ENCODE measurements at places on chromosomes 2 and 18.

DNA sequence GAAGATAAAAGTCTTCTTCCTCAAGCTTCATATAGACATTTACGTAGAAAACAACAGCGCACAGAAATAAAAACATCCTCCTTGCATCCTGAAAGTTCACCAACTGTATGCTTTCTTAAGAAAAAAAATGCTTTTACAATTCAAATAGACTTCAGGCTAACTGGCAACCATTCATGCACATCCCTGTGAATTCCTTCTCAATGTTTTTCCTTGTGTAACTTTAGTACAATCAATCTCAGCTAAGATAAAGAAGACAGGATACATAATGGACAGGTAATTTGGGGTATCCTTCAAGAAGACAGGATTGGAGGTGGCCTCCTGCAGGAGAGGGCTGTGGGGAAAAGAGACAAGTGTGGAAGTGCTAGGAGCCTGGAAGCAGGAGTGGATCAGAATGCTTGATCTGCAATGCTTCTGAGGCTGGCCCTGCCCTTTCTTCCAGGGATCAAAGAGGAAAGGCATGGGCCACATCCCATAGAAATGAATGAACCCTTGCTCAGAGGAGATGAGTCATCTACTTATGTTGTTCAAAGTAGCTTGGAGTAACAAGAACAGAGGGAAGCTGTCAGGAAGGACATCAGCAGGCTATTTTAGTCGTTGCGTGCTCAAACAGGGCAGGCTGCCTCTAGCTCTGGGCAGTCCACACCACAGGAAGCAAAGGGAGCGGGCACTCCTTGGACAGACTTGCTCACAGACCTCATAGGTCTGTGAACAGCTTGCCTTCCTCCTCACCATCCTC lies 126.6 kb downstream of the TMEM131 start:
- DNase-seq: no peak

DNA sequence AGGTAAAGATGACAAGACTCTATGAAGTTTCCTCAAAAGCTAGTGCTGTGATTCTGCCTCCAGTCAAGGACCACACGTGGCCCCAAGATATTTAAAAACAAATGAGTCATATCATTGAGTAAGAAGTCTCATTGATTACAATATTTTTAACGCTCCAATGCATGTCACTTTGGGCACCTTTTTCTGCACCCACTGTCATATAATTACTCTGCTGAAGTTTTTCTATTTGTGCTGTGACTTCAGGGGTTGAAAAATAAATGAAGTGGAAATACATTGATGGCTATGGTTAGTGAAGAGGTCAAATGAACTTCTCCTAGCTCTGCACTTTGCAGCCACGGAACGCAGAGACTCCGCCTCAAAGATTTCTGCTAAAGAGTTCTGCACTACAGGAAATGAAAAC lies 344.3 kb upstream of the KYNU start:
- DNase-seq: no peak

- DNase-seq: no peak
Observed at GRCh38 chr18:69616114-69616513, 215.4 kb downstream of the DOK6 start.

- DNase-seq: no peak
Observed at GRCh38 chr18:79429785-79430281, 34.1 kb downstream of the NFATC1 start.

DNA sequence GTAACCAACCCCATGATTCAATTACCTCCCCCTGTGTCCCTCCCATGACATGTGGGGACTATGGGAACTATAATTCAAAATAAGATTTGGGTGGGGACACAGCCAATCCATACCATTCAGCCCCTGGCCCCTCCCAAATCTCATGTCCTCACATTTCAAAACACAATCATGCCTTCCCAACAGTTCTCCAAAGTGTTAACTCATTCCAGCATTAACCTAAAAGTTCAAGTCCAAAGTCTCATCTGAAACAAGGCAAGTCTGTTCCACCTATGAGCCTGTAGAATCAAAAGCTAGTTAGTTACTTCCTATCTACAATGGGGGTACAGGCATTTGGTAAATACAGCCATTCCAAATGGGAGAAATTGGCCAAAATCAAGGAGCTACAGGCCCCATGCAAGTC lies 32.0 kb upstream of the CCDC141 start:
- no peak for DNase-seq

- DNase-seq: no peak
Observed at GRCh38 chr2:165682546-165682945, 111.5 kb downstream of the GALNT3 start.

GRCh38 chr2:118470297-118470696 lies 377.2 kb downstream of the EN1 start:
- no peak for DNase-seq

GRCh38 chr2:12761104-12761503 lies 44.4 kb downstream of the TRIB2 start:
- DNase-seq: no peak

- DNase-seq: no peak
Observed at GRCh38 chr2:70094978-70095719, 7.9 kb downstream of the PCBP1 start.

DNA sequence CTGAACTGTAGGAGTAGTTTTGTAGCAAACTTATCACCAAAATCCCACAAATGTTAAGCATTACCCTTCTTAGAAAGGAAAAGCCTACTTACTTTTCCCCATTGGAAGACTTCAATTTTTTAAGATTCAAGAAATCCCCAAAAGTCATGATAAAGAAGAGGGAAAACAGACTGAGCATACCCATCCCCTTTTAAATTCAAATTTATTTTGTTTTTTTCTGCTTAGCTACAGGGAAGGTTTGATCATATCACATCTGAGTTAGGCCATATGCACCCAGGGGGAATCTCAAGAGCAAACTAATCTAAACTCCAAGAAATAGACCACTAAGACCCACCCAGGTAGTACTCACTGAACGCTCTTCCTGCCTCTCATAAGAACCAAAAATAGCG lies 174.6 kb downstream of the TGIF1 start:
- no peak for DNase-seq

DNA sequence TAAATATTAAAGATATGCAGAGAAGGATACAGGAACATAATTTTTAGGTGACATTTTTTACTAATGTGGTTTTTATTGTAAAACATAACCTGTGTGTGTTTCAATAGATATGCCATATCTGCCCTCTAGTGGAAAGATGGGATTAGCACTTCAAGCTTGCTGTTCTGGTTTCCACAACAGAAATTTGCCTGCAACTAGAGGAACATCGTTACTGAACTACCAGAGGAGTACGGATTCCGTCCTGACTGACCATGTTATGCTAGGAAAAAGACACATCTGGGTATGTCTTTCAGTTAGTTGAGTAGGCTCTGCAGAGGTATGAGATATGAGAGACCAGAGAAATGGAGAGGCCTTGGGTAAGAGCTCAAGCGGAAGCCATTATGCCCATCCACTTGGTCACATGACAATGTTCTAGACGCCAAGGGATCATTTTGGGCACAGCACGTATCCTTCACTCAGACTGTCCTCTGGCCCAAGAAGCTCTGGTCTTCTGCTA lies 104.9 kb downstream of the MBD2 start:
- DNase-seq: no peak

GRCh38 chr18:40841063-40841462 lies 1114.0 kb upstream of the PIK3C3 start:
- DNase-seq: no peak

GRCh38 chr18:13362051-13362450 lies 143.5 kb downstream of the LDLRAD4 start:
- no peak for DNase-seq

DNA sequence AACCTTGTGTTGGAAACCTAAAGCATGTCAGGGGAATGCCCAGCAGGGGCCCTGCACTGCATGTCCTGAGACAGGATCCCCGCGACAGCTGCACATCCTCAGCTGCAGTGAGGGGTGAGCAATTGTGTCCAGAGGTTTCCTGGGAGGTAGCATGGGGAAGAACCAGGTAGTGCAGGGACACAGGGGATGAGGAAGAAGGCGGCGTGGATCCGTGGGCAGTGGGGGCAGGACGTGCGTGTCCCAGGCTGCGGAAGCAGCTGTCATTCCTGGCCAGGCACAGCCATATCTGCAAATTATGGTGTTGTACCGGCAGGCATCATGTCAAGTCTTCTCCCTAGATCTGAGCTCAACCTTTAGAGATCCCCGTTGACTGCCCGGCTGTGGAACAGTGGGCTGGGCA lies 238.2 kb upstream of the MYT1L start:
- DNase-seq: no peak

- DNase-seq: no peak
Observed at GRCh38 chr18:13791181-13791580, 32.8 kb upstream of the MC5R start.

DNA sequence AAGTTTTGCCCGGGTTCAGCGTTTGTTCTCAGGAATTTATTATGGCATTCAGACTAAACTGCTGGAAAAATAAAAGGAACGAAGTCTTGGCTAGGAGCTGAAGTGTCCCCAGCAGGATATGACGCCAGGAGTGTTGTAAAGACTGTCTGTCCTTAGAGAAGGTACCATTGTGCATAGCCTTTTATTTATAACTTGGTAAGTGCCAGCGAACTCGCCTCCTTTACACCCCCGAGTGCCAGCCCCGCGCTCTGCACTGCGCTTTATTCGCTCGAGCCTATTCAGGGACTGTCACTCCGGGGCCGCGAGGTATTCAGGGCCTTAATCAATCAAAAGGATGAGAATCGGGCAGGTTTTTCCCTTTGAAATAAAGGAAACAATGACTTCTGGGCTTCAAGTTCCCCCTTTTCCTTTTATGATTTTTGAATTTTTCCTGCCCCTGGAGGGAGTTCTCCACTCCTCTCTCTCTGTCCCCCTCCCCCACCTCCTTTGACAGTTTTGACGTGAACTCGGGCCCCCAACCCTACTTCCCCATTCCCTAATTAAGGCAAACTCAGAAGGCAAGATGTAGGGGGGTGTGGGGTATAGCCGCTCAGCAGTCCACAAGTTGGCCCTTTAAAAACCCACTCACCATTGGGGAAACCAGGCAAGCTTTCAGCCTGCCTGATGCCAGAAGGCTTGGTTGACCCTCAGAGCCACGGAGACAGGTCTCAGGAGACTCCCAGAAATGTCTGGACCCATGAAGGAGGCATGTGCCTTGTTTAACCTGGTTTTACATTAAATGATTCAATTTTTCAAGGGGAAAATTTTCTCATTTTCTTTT lies 1.3 kb upstream of the PAX3 start:
- no peak for DNase-seq
